Bronchus fibroblast of lung (primary cell): ENCODE measurements at places on chromosomes 5 and 9. TPM values are rescaled to one million over a fixed set of nuclear protein-coding genes. Genes with fewer than 3 reads are reported as not detected.

Gene MZB1
- total RNA-seq = not detected in 2 replicates

Gene PTGS1
- 51.6 and 55.0 TPM in 2 replicates for total RNA-seq

Gene SEC61B
- 219 and 230 TPM in 2 replicates for total RNA-seq

Gene BHMT2
- 1.3 and 2.2 TPM in 2 replicates for total RNA-seq

Gene KCNV2
- total RNA-seq = not detected in 2 replicates

Gene ISOC1
- total RNA-seq = 16.2 and 18.2 TPM in 2 replicates

Gene ZNF354C
- total RNA-seq = 2.8 and 3.0 TPM in 2 replicates

Gene IL9
- not detected in 2 replicates for total RNA-seq

Gene FGF1
- total RNA-seq = 2.0 and 2.2 TPM in 2 replicates

Gene GCNT1
- 33.9 and 40.9 TPM in 2 replicates for total RNA-seq

Gene PCDHA10
- total RNA-seq = not detected in 2 replicates

Gene MAP1B
- total RNA-seq = 130 and 167 TPM in 2 replicates
